ENCODE measurements at places on chromosomes 2 and 18.

- no peak for DNase-seq
Measured at GRCh38 chr2:11071211-11071610, 84.1 kb upstream of the SLC66A3 start.

- DNase-seq, result no peak
Measured at GRCh38 chr2:105879106-105879802, 134.5 kb downstream of the NCK2 start.

DNA sequence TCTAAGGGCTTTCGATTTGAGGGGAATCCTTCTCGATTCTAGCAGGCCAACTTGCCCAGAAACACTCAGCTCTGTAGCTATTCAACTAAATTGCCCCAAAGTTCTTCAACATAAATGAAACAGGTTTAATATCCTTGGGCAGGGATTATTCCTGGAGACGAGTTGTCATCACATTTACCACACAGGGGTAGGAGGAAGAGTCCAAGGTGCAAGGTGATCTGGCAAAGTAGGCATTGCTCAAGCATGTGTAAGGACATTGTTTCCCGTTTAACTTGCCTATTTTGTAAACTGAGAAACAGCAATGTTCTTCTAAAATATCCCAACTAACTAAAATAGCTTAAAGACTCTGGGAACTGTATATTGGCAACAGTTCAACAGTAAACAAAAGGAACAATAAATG is 814.3 kb downstream of the BCL11A start:
- DNase-seq, result no peak

DNA sequence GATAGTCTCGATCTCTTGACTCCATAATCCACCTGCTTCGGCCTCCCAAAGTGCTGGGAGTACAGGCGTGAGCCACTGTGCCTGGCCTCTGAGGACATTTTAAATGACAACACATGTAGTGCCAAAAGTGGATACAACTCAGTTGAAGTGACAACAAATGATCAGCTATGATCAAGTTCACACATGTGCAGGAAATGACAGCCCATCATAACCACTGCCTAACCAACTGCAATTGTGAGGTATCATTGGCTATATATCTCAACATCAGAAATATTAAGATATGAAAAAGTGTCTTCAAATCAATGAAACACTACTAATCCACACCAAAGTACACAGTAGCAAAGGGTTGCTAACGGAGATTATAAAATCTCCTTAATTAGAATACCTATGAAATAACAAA is 84.8 kb downstream of the DTNB start:
- no peak for DNase-seq

DNA sequence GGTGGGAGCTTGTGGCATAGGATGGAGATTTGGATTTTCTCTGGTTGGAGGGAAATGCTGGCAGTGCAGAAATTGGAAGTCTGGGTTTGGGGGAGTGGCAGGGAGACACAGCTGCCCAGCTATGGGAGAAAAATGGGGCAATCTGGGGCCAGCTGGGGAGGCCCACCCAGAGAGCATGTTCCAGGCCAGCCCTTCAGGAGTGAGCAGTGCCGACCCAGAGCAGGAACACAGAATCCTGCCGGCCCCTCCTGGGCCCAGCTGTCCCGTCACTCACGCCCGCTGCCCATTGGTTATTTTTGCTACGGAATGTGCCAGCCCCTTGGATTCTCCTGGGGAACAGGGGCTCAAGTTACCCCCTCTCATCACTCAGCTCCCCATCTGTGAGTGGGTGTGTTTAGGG is 4.9 kb downstream of the SPEG start:
- no peak for DNase-seq

DNA sequence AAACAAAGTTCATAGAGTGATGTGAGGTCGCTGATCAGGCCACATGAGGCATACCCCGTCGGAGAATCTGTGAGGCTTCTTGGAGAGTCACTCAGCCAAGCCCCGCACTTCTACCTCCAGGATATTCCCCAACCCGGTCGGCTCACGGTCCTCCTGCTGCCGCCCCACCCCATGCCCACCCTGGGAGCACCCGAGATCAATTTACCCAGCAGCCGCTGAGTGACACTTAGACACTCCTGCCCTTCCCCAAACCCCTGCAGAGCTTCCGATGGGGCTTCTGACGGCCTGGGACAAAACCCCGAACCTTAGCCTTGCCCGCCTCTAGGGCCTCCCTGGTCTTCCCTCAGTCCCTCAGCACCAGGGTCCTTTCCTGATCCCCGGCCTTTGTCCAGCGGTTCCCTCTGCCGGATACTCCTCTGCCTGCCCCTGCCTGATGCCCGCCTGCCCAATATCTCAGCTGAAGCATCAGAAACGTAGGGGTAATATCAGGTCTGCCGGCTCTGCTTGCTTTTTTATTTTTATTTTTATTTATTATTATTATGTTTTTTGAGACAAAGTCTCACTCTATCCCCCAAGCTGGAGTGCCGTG is 18.9 kb upstream of the OTOS start:
- DNase-seq, result no peak
